A549 treated with AZD2906 at 1 μM for 4 hours (cell line): ENCODE measurements at places on chromosomes 16 and 17. TPM values are rescaled to one million over a fixed set of nuclear protein-coding genes. Genes with fewer than 3 reads are reported as not detected.

TPSD1 gene
- total RNA-seq: not detected in 5 replicates

SOST gene
- total RNA-seq: 0.03 TPM in 1 of 5 replicates, not detected in the others

TBX6 gene
- 0.14 to 0.31 TPM (median 0.30 TPM) in 5 replicates for total RNA-seq

ADAMTS18 gene
- 0.01 to 0.08 TPM (median 0.02 TPM) in 4 of 5 replicates, not detected in the other for total RNA-seq

PTX4 gene
- total RNA-seq: 0.03 TPM in 1 of 5 replicates, not detected in the others

HOXB7 gene
- 29.4 to 32.5 TPM (median 32.2 TPM) in 5 replicates for total RNA-seq

PRR29 gene
- 0.44 to 0.74 TPM (median 0.68 TPM) in 5 replicates for total RNA-seq

P2RX5 gene
- total RNA-seq: 16.3 to 24.9 TPM (median 22.8 TPM) in 5 replicates

NTHL1 gene
- total RNA-seq: 36.2 to 51.1 TPM (median 47.9 TPM) in 5 replicates

TBC1D3L gene
- 7.0 to 12.7 TPM (median 12.1 TPM) in 5 replicates for total RNA-seq

LRRC46 gene
- 2.7 to 3.7 TPM (median 3.2 TPM) in 5 replicates for total RNA-seq

KRT39 gene
- not detected in 5 replicates for total RNA-seq

CD19 gene
- not detected in 5 replicates for total RNA-seq

ZG16 gene
- total RNA-seq: not detected in 5 replicates

TMC6 gene
- total RNA-seq: 7.7 to 12.7 TPM (median 10.9 TPM) in 5 replicates

KRT33B gene
- 0.08 TPM in 1 of 5 replicates, not detected in the others for total RNA-seq

TBC1D26 gene
- total RNA-seq: not detected in 5 replicates

SSTR5 gene
- 0.51 to 0.79 TPM (median 0.60 TPM) in 5 replicates for total RNA-seq

CMTM1 gene
- 1.1 to 1.6 TPM (median 1.5 TPM) in 5 replicates for total RNA-seq

NLRC5 gene
- 2.6 to 3.9 TPM (median 3.4 TPM) in 5 replicates for total RNA-seq

SPNS2 gene
- 9.9 to 19.0 TPM (median 14.4 TPM) in 5 replicates for total RNA-seq

ADAP2 gene
- total RNA-seq: 2.2 to 5.9 TPM (median 2.6 TPM) in 5 replicates
